ENCODE measurements at places on chromosomes 1 and 21. TPM values are rescaled to one million over a fixed set of nuclear protein-coding genes. Genes with fewer than 3 reads are reported as not detected.

The NEGR1 gene
- not detected for total RNA-seq

The PSRC1 gene
- total RNA-seq, result 26.6 TPM

The SASS6 gene
- 4.6 TPM for total RNA-seq

The SMPDL3B gene
- 1.3 TPM for total RNA-seq

The BLACAT1 gene
- 0.05 TPM for total RNA-seq

The LAMC1 gene
- total RNA-seq, result 110 TPM

The ANKRD65 gene
- total RNA-seq, result not detected

The MRPL37 gene
- 94.8 TPM for total RNA-seq

The JAM2 gene
- not detected for total RNA-seq

The AK5 gene
- 7.8 TPM for total RNA-seq

The LEPR gene
- 2.5 TPM for total RNA-seq

The C8B gene
- not detected for total RNA-seq

The LHX8 gene
- total RNA-seq, result 1.1 TPM

The DRAXIN gene
- 0.08 TPM for total RNA-seq

The TNFRSF9 gene
- 3.0 TPM for total RNA-seq

The PAQR7 gene
- total RNA-seq, result 2.5 TPM

The PRR9 gene
- total RNA-seq, result not detected

The DPT gene
- total RNA-seq, result not detected

The FAM177B gene
- not detected for total RNA-seq

The SDC3 gene
- 10.8 TPM for total RNA-seq

The TMPRSS15 gene
- not detected for total RNA-seq

The RAB25 gene
- 0.24 TPM for total RNA-seq

The TDRD5 gene
- total RNA-seq, result 0.09 TPM

The DNAJC6 gene
- 5.2 TPM for total RNA-seq

The OR2L2 gene
- 0.02 TPM for total RNA-seq

The OLFML2B gene
- total RNA-seq, result 0.32 TPM

The USH2A gene
- not detected for total RNA-seq

The THEM5 gene
- total RNA-seq, result not detected

The C1orf56 gene
- total RNA-seq, result 4.7 TPM

The CD84 gene
- not detected for total RNA-seq

The ADCY10 gene
- total RNA-seq, result 0.17 TPM

The SHISA4 gene
- total RNA-seq, result 20.1 TPM

The LCE3E gene
- not detected for total RNA-seq

The ZNF648 gene
- total RNA-seq, result not detected

The GJB4 gene
- total RNA-seq, result 0.13 TPM

The HPDL gene
- total RNA-seq, result 4.7 TPM

The OLIG2 gene
- not detected for total RNA-seq

The NPHS2 gene
- total RNA-seq, result not detected

The CCDC17 gene
- total RNA-seq, result 0.37 TPM

The KLHDC9 gene
- total RNA-seq, result 1.9 TPM

The IVL gene
- total RNA-seq, result not detected

The VCAM1 gene
- total RNA-seq, result not detected

The UBE2U gene
- not detected for total RNA-seq

The ISG20L2 gene
- total RNA-seq, result 49.4 TPM

The COL6A2 gene
- 17.7 TPM for total RNA-seq

The TBX15 gene
- 0.10 TPM for total RNA-seq

The NBPF4 gene
- 0.23 TPM for total RNA-seq

The TBX19 gene
- total RNA-seq, result 0.93 TPM
